ENCODE measurements at places on chromosomes 3 and 15. TPM values are rescaled to one million over a fixed set of nuclear protein-coding genes. Genes with fewer than 3 reads are reported as not detected.
A peak's percentile ranks its signal among the peaks of the same experiment; 100 is the strongest.

- DNase-seq: no peak
These were observed 76.2 kb upstream of the C2CD4B start for GRCh38 chr15:62241135-62241770.

- no peak for DNase-seq
These were observed 252.2 kb upstream of the CTDSPL start for GRCh38 chr3:37609181-37610110.

Gene ZNF80
- 0.10 TPM for total RNA-seq

GRCh38 chr3:66037330-66037985, 1.3 kb downstream of the MAGI1 start:
- peak; percentile 65 for DNase-seq

DNA sequence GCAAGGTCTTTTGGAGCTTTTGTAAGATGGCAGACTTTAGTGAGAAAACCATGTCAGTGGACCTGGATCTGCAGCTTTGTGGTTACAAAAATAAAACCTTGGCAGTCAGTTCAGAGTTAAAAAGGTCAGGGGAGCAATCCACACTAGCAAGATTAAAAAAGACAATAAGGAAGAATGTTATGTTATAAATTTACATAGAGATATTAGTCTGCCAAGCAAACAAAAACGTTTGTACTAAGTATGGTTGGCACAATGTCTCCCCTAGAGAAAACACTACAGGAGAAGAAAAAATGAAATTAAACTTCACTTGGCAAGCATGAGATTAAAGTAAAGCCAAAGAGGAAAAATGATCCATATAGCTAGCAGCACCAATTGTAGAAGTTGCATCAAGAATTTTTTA, 205.0 kb downstream of the LSAMP start:
- DNase-seq: no peak

- DNase-seq: no peak
These were observed 65.5 kb upstream of the FBN1 start for GRCh38 chr15:48710952-48711495.

DNA sequence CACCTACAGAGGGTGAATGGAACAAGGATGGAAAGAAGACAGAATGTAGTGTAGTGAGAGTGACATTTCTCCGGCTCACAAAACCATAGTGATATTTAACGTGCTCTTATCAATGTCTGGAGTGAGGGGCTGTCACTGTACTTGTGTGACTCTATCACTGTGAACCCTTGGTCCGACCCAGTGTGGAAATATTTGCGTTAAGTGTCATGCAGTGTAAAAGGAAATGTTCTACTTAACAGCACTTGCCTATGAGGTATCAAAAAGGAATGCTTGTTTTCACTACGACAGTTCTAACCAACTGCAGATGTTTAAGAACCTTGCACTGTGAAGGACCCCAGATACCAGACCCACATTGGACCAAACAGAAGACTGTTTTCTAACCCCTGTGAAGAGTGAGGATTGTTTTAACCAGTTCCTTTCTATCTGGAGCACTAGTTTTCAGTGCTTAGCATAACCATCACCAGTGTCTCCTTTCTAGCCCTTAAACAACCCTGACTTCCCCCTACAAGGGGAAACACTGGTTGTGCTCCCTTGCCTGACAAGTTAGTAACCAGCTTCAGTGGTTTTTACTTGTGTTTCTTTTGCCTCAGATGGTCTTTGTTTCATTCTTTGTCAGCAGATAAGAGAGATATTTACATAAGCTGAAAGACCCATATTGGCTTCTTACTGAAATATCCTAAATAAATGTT, 144.7 kb upstream of the ABHD17C start:
- DNase-seq: no peak

GRCh38 chr3:71380096-71380495, 203.4 kb downstream of the FOXP1 start:
- DNase-seq: peak; percentile 21

- DNase-seq: no peak
These were observed 139.7 kb upstream of the BNIP2 start for GRCh38 chr15:59828861-59829260.

GRCh38 chr15:60568301-60568742, 89.4 kb upstream of the ICE2 start:
- no peak for DNase-seq

- no peak for DNase-seq
These were observed 54.6 kb upstream of the GALNT15 start for GRCh38 chr3:16119887-16120286.

DNA sequence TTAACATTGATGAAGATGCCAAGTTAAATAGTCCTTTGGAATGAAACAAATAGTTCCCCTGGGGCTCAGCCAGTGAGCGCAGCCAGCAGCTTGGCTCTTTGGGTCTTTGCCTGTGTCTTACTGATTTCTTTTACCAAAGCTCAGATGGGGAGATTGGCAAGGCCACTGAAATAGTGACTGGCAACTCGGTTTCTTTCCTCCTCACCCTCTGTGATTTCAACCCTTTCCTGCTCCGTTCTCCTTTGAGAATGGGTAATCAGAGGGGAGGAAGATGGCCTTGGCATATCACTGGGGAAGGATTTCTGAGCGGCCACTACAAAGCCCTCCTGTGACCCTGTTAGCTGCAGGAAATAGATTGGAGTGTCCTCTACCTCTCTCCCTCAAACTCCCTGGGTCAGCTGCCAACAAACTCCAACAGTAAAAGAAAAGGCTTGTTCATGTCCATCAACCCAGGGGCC, 337.1 kb upstream of the LRRFIP2 start:
- no peak for DNase-seq

Gene LMAN1L
- 23.1 TPM for total RNA-seq

Gene BFSP2
- total RNA-seq: not detected

GRCh38 chr15:33328106-33328505, 17.3 kb downstream of the RYR3 start:
- no peak for DNase-seq

GRCh38 chr15:27499719-27500118, 528.7 kb downstream of the GABRG3 start:
- no peak for DNase-seq

GRCh38 chr15:85380812-85381642, 624 bp downstream of the AKAP13 start:
- no peak for DNase-seq

Gene ISL2
- not detected for total RNA-seq

DNA sequence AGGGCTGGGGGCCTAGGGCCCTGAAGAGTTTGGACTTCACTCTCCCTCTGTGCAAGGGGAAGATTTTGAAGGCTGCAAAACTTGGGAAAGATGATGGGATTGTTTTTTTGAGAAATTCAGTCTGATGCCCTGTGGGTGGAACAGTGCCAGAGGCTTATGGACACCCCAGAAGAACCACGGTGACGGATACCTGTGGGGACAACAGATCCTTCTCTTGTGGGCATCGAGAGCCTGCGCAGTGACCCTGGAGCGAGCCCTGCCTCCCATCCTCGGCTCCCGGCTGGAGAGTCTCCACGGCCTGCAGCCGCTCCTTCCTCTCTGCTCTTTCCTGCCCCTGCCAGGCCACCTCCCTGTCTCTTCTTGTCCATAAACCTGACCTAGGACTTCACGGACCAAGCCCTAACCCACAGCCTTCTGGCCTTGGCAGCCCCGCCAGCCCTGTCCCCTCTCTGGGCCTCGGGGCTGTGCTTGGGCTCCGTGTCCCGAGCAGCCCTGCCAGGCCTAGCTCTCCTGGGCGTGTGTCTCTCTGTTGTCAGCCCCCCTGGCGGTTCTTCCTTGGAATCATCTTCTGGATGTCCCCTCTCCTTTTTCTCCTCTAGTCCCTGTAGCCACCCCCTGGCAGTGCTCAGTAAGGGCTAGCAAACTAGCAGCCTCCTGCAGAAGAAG, 98.4 kb downstream of the VGLL4 start:
- DNase-seq: no peak

DNA sequence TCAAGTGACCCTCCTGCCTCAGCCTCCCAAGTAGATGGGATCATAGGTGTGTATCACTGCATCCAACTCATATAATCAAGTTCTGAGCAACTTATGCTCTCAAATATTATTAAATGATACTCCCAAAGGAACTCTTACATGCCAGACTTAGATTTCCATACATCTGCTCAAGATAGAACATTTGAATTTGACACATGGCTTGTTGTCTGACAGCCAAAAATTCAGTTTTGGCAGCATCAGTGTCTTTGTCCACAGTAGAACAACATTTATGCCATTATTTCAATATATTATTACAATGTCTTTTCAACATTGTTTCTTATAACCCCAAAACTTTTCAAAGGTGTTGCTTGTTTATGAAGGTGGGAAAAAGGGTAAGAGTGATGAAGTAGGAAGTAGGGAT, 116.2 kb downstream of the SUCNR1 start:
- DNase-seq: no peak

DNA sequence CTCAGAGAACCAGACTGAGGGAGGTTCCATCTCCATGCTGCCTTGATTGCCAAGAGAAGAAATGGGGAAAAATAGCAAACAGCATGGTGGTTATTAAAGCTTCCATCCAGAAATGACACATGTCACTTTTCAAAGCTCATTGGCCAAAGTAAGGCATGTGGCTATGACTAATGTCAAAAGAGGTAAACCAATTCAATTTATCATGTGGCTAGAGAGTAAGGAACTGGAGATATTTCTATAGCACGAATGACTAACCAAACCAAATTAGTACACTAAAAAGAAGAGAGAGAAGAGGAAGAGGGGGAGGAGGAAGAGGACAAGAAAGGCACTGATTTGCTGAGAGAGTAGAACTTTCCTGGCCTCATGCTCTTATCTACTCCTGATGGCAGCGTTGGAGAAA, 115.2 kb upstream of the SLC6A11 start:
- no peak for DNase-seq

DNA sequence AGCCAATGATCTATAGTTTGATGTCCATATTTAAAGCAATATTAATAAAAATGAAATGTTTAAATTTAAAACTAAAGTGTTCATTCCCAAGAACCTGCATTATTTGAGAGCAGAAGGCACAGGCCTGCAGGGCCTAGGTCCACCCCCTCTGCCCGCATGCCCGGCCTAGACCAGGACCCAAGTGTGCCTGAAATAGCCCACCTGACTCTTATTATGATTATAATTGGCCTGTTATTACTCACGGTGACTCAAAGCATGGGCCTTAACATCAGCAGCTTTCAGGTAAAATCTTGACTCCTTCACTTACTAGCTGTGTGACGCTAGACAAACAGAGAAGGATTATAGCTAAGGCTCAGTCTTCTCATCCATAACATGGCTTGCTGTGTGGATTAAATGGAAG, 128.8 kb downstream of the PLCL2 start:
- no peak for DNase-seq

All from heart right ventricle (tissue), 16 donors.